Activated T-cell treated with anti-CD3 and anti-CD28 coated beads for 48 hours (primary cell): ENCODE measurements at places on chromosomes 13 and 19.

DNA sequence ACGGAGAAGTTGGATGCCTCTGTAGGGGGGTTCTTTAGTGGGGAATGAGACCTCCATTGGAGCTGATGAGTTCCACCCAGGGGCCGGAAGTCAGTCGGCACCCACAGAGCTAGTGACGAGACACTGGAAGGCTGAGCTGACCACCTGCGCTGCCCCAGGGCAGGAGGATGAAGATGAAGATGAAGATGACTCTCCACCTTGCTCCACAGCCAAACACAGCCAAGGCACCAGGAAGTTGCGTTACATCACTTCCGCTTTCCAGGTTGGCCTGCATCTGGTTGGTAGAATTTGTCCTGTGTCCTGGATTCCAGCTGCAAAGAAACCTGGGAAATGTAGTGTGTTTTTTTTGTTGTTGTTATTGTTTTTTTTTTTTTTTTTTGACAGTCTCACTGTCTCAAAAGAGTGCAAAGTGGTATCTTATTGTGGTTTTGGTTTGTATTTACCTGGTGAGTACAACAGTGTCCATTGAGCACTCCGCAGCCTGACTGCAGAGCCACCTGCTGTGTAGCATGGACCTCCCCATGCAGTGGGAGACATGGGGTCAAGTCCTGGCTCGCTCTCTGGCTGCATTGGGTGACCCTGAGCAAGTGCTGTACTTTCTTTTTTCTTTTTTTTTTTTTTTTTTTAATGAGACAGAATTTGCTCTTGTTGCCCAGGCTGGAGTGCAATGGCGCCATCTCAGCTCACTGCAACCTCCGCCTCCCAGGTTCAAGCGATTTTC lies 1.9 kb downstream of the TBC1D17 start:
- DNase-seq = no peak

GRCh38 chr19:13748169-13748828 lies 16.0 kb upstream of the MRI1 start:
- no peak for DNase-seq

GRCh38 chr13:96762876-96763275 lies 231.4 kb downstream of the OXGR1 start:
- DNase-seq = no peak

- no peak for DNase-seq
These were observed 4.3 kb downstream of the DMKN start for GRCh38 chr19:35509018-35509652.

DNA sequence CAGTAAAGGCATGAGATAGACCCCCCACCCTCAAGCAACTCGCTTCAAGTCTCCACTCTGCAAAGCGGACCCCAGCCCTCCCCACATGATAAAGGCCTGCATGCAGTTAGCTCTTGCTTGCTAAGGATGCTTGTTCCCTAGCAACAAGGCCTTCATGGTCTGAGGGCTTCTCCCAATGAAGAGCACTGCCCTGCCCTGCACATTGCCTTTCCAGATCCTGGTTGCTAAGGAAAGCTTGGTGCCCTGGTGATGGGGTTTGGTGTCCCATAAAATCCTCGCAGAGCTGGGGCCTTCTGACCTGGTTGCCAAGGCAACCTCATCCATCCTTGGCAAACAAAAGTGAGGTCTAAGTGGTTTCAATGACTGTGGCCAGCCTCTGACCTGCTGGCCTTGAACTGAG lies 6.0 kb downstream of the DBP start:
- no peak for DNase-seq

DNA sequence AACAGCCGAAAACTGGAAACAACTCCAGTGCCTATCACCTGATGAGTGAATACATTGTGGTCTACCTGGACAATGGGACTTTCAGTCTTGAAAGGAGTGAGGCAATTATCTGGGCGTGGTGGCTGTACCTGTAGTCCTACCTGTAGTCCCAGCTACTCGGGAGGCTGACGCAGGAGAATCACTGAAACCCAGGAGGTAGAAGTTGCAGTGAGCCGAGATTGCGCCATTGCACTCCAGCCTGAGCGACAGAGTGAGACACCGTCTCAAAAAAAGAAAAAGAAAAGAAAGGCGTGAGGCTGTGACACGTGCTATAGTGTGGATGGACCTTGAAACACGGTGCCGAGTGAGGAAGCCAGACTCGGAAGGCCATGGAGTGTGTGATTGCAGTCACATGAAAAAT lies 4.1 kb upstream of the NTN5 start:
- DNase-seq = no peak

DNA sequence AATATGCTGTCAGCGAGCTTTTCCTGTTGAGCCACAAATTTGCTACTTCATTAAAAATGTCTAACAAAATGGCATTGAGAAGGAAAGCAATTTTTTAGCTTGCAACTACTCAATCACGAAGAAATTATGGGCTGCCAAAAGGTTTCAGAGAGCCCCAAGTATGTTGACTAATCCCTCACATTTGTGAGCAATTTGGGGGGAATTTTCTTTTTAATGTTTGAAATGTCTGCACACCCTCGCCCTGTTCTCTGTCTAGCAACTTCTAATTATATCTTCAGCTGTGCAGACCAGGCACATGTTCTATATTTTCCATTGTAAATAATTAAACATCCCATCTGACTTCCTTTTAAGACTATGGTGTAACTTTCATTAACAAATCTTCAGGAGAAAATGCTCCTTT lies 192.9 kb downstream of the DCT start:
- no peak for DNase-seq

GRCh38 chr13:50257646-50258045 lies 242.4 kb downstream of the KCNRG start:
- DNase-seq = no peak

GRCh38 chr13:83929157-83929556 lies 46.9 kb upstream of the SLITRK1 start:
- no peak for DNase-seq

- DNase-seq = no peak
These were observed 10.1 kb downstream of the UBXN6 start for GRCh38 chr19:4447327-4448146.

DNA sequence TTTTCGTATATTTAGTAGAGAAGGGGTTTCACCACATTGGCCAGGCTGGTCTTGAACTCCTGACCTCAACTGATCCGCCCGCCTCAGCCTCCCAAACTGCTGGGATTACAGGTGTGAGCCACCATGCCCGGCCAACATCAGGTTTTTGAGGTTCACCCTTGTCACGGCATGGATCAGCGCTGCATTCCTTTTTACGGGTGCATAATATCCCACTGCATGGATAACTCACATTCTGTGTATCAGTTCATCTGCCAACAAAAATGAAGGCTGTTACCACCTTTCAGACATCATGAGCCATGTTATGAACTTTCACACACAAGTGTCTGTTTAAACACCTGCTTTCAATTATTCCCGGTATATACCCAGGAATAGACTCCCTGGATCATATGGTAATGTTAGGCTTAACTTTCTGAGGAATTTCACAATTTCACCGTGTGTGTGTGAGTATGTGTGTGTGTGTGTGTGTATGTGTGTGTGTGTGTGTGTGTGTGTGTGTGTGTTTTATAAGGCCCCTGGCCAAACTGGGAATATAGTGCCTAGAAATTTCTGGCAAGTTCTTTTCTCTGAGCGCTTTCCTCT lies 52.2 kb downstream of the AP1M1 start:
- no peak for DNase-seq

DNA sequence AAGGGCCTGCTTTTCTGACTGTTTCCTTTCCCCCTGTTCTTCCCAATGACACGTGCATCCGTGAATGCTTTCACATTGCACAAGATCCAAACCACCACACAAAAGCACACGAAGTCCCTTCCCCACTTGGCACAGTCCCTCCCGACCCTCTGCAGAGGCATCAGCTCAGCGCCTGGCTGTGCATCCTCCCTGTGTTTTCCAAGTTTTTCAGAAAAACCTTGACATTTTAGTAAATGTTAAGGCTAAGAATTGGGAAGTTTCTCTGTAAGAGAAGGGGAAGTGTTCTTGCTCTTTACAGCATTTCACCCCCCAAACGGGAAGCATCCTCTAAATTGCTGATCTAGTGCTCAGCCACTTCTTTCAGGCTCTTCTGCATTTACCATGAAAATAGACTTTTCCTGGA lies 94.5 kb upstream of the TM9SF2 start:
- no peak for DNase-seq

DNA sequence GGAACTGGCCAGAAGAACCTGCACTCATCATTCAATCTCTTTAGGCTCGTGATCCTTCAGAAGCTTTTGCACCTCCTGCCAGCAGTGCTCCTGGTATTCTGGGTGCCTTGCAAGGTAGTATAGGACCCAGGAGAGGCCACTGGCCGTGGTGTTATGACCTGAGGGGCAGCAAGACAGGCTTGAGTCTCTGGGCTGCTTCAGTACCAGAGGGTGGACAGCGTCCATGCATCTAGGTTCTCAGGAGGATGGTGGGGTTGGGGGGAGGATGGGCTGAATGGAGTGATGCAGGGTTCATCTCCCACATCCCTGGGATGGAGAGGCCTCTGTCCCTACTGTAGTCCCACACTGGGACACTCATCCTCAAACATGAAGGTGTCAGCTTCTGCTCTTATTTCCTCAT lies 41.1 kb downstream of the OR10H4 start:
- no peak for DNase-seq
